ENCODE measurements at places on chromosomes 12 and 14.

- no peak for DNase-seq
These were observed 1035.6 kb downstream of the VRK1 start for GRCh38 chr14:97832776-97833175.

GRCh38 chr12:57165741-57166140, 18.3 kb upstream of the LRP1-AS start:
- DNase-seq = no peak

GRCh38 chr12:131608740-131609690, 101.9 kb upstream of the SFSWAP start:
- peak; percentile 76 for DNase-seq

- no peak for DNase-seq
These were observed 294.1 kb downstream of the DPF3 start for GRCh38 chr14:72599579-72600470.

GRCh38 chr12:46100551-46101484, 110.4 kb upstream of the SCAF11 start:
- no peak for DNase-seq

GRCh38 chr12:101959607-101960006, 82.2 kb downstream of the DRAM1 start:
- no peak for DNase-seq

GRCh38 chr14:97994020-97994531, 1196.9 kb downstream of the VRK1 start:
- no peak for DNase-seq

DNA sequence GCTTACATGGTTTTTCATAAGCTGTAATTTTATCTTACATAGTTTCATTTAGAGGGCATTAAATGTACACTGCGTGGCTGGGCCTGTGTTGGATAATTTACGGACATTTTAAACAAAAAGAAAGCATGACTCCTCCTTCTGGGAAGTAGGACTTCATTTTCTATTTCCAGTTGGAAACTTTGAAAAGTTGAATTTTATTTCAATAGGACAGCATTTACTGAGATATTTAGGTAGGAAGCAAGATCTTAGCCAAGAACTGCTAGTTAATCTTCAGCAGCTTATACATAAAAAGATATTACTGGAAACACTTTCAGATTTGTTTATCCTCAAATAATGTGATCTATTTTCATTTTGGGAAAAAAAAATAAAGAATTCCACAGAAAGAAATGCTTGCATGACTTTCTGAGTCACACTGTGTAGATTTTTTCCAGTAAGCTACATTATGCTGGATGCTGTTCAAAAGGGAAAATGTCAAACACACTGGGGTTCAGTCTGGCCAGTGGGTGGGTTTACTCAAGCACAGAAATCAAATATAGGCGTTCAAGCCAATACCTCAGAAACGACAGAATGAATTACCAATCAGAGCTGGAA, 239.4 kb upstream of the KRR1 start:
- DNase-seq = no peak

- no peak for DNase-seq
These were observed 265.0 kb upstream of the LRIG3 start for GRCh38 chr12:59185295-59185694.

GRCh38 chr12:105983622-105984320, 155.0 kb downstream of the NUAK1 start:
- no peak for DNase-seq

GRCh38 chr12:106867651-106868050, 88.1 kb upstream of the TMEM263 start:
- no peak for DNase-seq

DNA sequence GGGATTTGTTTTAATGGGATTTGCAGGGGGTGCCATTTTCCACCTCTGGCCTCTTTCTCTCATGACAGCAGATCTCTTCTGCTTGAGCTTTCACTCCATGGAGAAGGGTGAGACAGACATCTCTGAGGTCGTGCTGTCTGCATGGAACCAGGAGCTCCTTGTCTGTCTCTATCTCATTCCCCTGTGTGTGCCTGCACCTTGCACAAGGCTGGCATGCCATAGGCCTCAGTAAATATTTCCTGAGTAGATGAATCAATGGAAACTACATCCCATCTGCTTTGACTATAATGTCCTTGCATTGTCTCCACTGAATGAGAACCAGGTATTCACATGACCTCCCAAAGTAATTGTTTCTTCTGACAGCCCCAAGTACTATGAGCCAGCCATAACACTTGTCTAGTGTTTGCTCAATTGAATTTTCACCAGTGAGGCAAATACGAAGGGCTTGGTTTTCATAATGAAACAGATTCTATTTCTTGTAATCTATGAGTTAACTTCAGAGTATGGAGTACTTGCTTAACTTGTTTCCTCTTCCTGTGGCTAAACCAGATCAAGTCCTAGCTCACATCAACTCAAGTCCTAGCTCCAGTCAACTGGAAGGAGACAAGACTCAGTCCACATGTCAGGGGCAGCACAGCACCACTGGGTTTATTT, 32.3 kb downstream of the KCNK13 start:
- no peak for DNase-seq

- no peak for DNase-seq
These were observed 20.6 kb downstream of the MMP17 start for GRCh38 chr12:131848753-131849152.

DNA sequence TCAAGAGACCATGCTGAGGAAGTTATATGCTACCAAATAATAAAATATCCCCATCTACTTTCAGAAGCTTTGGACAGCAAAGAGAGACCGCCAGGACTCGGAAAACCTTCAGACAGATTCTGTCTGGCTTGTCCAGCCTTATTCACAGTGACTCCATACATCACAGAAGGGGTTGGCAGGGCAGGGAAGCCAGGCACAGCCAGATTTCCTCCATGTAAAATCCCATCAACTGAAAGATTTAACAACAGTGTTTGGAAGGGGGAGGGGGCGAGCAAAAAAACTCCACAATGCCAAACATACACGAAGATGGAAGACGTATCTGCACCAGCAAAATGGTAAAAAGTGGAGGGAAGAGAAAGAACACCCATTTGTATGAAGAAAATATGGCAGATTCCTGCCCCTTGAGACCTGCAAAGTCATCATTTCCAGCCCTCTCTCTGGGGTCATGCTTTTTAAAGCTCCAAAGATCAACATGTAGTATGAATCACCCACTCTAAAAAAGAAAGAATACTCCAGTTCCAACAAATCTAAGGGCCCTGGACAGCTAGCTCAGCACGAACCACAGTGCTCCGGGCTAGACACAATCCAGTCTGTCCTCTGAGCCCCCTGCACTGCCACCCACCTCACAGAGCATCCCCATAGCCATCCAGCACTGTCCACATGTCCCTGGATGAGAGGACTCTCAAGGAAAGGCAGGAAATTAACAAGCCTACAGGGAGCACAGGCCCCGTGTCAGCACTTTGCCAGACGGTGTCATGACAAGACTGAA, 116.4 kb downstream of the DICER1 start:
- no peak for DNase-seq

DNA sequence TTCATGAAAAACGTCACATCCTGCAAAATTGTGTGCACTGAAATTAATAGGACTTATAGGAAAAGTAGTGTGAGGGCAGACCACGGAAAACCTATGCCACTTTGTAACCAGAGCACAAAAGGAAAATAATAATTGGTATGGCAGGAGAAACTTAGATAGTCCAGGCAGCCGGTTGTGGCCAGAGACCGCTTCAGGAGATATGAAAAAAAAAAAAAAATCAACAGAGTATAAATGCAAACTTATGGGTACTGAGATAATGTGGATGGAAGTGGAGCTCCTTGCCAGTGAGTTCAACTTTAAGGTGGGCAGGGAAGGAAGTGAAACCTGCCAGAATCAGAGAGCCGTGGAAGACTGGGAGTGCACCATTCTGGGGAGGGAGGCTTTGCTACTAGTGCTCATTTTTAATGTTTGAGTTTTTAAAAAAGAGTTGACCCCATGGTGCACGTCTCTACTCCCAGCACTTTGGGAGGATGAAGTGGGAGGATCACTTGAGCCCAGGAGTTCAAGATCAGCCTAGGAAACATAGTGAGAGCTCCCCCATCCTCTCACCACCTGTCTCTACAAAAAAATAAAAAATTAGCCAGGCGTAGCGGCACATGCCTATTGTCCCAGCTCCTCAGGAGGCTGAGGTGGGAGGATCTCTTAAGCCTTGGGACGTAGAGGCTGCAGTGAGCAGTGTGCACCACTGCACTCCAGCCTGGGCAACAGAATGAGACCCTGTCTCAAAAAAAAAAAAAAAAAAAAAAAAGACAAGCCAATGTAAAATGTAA, 34.3 kb upstream of the METAP2 start:
- no peak for DNase-seq

- no peak for DNase-seq
These were observed 2.6 kb upstream of the ACACB start for GRCh38 chr12:109113661-109114321.

DNA sequence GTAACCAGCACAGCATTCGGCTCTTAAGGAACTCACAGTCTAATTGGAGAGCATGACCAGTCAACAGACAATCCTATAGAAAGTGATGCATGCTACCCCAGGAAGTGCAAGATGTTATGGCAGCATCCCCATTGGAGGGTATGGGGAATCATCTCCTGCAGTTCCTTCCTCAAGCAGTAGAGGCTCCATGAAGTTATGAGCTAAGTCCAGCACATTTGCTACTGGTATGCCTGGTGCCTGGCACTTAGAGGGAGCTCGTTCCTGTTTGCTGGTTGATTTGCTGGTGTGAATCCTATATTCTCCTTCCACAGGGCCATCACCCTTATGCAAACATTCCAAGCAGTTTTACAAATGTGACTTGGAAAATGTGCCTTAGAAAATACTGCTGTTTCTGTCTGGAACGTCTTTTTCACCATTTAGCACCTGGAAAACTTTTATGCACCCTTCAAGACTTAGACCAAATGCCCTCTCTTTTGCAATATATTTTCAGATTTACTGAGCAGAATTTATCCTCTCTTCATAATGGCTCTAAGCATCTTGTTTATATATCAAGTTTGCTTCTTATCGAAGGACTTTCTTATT, 136.1 kb upstream of the WSCD2 start:
- DNase-seq = peak; percentile 5

GRCh38 chr14:90545966-90546751, 149.3 kb downstream of the CALM1 start:
- no peak for DNase-seq

GRCh38 chr14:101224356-101225156, 321.0 kb upstream of the RTL1 start:
- no peak for DNase-seq

DNA sequence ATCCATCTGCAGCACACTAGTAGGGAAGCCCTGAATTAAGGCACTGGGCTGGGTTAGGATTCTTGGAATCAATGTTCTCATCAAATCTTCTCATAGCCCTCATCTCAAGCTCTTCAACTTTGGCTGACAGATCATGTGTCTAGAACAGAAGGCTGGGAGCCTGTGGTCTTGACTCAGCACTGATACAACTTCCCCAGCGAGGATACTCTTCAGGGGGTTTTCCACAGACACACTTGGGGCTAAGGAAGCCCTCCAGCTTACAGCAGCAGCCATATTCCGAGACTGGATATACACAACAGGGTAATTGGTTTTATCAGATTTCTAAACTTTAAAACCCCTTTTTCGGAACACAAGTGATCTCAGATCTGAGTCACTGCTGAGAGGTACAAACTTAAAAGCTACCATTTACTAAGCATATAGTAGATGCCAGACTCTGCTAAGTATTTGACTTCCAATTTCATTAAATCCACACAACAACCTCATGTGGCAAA, 3.5 kb downstream of the FMNL3 start:
- DNase-seq = peak; percentile 66

- no peak for DNase-seq
These were observed 9.5 kb downstream of the CATSPERB start for GRCh38 chr14:91722386-91722785.

- DNase-seq = no peak
These were observed 148.4 kb upstream of the FKBP4 start for GRCh38 chr12:2646341-2646740.

- DNase-seq = no peak
These were observed 1470.7 kb downstream of the AACS start for GRCh38 chr12:126535971-126536370.

GRCh38 chr14:25108959-25109358, 59.0 kb upstream of the STXBP6 start:
- no peak for DNase-seq

DNA sequence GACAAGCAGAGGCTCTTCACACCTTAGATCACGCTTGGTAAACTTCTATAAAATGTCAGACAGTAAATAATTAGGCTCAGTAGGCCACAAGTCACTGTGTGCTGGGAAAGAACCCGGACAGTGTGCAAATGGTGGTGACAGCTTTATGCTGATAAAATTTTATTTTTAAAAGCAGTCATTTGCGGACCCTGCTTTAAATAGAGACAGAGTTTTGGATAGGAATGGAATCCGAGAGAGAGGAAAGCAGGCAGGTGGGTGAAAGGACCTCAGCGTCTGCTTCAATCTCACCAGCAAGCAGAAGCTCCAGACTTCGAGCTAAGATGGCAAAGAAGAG, 21.4 kb downstream of the ANKLE2 start:
- DNase-seq = no peak

DNA sequence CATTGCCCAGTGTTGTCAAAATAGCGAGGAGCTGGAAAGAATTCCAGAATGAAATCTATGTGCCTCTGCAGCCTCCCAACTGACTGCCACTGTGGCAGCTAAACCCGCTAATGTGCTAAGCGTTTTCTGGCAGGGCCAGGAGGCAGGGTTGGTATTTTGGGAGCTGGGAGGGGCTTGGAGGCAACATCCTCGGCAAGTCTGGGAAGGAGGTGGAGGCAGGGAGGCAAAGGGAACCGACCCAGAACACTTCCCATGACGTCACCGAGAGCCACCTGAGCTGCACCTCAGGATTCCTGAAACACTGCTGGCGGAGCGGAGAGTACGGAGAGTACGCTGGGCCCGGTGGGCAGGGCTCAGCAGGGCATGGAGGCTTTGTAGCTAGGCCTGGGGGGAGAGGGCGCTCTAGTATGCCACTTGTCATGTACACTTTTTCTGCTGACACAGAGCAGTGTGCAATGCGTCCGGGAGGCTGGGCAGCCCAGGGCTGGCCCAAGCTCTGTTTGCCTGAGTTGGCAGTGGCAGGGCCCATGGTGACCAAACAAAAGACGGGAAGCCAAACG, 81.5 kb downstream of the DPF3 start:
- no peak for DNase-seq

GRCh38 chr14:51862176-51862796, 1.9 kb downstream of the GNG2 start:
- no peak for DNase-seq

- no peak for DNase-seq
These were observed 31.7 kb upstream of the C2CD5 start for GRCh38 chr12:22576065-22576464.

- DNase-seq = no peak
These were observed 835.2 kb downstream of the FSCB start for GRCh38 chr14:43671716-43672485.

DNA sequence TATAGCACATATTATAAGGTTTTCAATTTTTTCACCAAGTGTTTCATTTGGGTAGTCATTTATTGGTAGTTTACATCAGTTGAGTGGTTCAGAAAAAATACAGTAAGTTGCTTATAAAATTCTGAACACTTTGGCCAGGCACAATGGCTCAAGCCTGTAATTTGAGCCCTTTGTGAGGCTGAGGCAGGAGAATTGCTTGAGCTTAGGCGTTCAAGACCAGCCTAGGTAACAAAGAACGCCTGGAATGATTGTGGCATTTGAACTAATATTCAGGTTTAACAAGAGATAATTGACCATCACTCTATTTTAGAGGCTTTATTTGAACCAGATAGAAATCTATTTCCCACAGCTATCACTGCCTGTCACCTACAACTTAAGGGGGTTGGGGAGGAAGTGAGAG, 22.7 kb downstream of the HIF1A start:
- no peak for DNase-seq

GRCh38 chr14:65821224-65821753, 408.8 kb downstream of the FUT8 start:
- no peak for DNase-seq

- DNase-seq = no peak
These were observed 134.7 kb downstream of the GPR135 start for GRCh38 chr14:59330455-59330854.

- DNase-seq = peak; percentile 91
These were observed 448.5 kb downstream of the TMEM121 start for GRCh38 chr14:105974902-105975301.
